ENCODE measurements at places on chromosomes 7 and 10. TPM values are rescaled to one million over a fixed set of nuclear protein-coding genes. Genes with fewer than 3 reads are reported as not detected.

AGR2 gene
- not detected for total RNA-seq

GRCh38 chr10:49010295-49010694 lies 70.7 kb upstream of the LRRC18 start:
- DNase-seq, result no peak

DNA sequence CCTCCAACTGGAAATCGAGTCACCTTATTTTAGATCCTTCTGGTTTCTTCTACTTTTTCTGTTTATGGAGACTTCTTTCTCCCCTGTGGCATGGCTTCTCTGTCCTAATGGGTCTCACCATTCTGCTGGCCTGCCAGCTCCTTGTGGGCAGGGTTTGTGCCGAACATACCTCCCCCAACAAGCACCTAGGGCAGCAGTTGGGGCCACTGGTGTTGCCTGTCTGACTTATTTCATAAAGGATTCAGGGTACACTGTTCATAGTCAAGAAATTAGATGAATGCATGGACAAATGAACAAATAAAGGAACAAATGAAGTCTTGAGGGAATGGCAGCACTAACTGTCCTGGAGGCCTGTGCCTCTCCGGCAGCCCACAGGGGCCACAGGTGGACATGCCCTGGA lies 55.6 kb upstream of the DOCK1 start:
- DNase-seq, result no peak

- no peak for DNase-seq
Observed at GRCh38 chr10:125152450-125153368, 7.7 kb downstream of the CTBP2 start.

GRCh38 chr7:95595746-95596197 lies 544 bp downstream of the PDK4 start:
- no peak for DNase-seq

GRCh38 chr10:73817826-73818225 lies 6.4 kb upstream of the NDST2 start:
- DNase-seq, result no peak

SPDYE16 gene
- 0.28 TPM for total RNA-seq

NPC1L1 gene
- total RNA-seq, result 0.23 TPM

DNA sequence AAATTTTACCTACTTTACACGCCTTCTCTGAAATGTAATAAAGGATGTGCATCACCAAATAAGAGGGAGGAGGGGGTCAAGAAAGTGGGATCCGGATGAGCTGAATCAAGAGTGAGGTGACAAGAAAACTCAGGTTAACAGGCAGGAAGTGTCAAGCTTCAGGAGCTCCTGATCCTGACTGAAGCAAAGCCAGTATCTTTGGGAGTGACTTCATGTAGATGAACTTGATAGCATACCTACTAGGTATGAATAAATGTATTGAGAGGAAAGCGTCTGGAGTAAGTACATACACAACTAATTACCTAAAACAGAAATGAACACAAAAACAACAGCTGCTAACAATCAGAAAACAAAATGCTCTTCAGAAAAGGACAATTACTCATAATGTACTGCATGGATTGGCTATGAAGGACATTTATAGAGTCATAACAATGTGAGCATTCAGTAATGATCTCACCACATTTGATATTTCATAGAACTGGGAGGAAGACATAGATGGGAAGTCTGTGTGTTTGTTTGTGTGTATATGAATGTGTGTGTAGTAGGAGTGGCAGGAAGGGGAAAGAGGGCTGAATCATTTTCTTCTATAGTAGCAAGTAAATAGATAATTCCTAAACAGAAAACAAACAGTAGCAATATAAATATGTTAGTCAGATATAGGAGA lies 29.4 kb downstream of the PRKG1 start:
- no peak for DNase-seq

- no peak for DNase-seq
Observed at GRCh38 chr10:116178086-116178605, 94.9 kb downstream of the GFRA1 start.

CYP26C1 gene
- total RNA-seq, result not detected

UMAD1 gene
- total RNA-seq, result 12.3 TPM

DNA sequence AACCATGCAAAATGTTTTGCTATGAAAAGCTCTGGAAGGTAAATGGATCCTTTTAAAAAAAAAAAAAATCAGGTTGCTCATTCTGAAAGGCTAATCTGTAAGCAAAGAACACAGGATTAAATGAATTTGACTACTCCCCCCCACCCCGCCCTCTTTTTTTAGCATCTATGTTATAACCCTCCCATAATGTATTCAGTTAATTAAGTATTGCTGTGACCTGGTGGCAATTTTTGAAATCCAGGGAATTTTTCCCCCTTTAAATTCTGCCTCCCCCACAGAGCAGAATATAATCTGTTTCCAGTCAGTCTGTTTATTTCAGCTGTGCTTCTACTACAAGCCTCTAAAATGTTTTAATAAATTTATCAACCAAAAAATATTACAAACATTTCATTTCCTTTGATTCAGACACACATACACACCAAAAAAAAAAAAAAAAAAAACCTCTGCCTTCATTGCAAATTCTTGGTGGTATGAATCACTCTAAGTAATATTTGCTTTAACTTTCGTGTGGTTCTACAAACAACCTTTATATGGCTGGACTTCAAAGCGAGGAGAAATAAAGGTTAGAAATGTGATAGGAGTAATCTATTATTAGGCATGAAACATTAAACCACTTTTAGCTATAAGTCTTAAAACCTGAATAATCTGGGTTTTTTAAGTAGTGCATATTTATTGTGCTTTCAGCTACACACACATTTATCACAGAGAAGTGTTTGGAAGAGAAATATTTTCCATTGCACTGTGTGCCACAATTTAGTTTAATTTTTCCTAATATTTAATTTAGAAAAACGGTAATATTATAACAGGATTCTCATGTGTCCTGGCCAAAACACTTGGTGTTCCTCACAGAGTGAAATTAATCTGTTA lies 64.4 kb upstream of the ARID5B start:
- DNase-seq, result no peak

DNA sequence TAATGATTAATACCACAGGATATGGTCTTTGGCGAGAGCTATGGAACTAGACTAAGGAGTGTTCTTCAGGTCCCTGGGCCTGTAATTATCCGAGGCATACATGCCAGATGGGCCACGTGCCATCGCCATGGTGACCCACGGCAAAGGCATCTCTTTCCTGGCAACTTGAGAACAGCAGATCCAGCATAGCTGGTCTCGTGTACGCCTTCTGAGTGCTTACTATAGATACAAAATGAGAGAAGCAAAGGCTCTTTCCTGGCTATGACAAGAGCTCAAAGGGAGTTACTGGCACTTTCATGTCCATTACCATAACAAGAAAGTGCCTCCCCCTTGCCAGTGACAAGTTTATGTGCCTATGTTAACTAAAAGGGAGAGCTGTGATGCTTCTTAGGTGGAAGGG lies 26.0 kb upstream of the GLI3 start:
- peak; percentile 82 for DNase-seq

DNA sequence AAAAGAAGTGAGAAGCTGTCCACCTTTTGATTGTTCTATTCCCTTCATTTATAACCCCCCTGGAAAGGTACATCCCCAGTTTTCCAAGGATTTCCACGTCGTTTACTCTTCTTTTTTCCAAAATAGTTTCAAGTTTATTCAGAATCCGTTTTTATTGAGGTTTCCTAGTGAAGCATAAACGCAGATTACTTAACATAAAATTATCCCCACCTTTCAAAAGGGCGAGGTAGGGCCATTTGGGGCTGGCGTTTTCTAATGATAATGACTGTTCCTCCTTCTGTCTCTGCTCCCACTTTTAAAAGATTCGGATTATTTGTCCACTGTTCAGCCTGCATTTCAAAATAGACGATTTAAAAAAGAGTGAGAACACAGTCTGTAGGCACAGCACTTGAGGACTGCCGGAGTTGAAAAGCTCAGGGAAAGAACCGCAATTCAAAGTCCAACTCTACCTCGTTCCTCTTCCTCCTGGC lies 165.2 kb upstream of the PPP1R3A start:
- no peak for DNase-seq

DNA sequence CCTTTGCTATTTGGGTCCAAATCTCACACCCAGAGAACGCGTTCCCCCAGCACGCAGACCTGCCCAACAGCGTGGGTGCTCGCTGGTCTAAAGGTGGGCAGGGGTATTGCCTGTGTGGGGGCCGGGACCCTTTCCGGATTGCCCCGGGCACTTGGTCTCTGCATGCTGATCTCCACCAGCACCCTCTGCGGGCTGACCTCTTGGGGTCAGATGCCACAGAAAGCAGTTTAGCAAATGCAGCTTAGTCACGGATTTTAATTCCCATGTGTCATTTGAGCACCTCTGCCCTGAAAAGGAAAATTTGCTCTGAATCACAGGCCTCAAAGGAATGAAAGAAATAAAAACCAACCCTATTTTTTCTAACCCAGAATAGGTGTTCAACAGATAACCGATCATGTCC lies 46.7 kb downstream of the PKD1L1 start:
- no peak for DNase-seq

ASB10 gene
- not detected for total RNA-seq

HMX2 gene
- total RNA-seq, result not detected

UNC5B gene
- 8.4 TPM for total RNA-seq

DNA sequence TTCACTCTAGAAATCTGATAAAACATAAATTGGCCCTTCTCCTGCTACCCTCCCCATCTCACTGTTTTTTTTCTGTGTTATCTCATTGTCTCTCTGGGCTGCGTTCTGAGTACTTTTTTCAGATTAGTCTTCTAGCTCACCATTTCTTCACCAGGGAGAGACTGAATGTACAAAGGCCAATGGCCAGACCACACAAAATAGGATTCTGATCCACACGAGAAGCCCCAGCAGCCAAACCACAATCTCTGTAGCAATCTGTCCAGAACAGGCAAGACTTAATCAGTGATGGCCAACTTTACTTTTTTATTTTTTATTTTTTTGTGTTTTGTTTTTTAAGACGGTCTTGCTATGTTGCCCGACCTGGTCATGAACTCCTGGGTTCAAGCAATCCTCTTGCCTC lies 55.9 kb upstream of the PAPSS2 start:
- no peak for DNase-seq

DNA sequence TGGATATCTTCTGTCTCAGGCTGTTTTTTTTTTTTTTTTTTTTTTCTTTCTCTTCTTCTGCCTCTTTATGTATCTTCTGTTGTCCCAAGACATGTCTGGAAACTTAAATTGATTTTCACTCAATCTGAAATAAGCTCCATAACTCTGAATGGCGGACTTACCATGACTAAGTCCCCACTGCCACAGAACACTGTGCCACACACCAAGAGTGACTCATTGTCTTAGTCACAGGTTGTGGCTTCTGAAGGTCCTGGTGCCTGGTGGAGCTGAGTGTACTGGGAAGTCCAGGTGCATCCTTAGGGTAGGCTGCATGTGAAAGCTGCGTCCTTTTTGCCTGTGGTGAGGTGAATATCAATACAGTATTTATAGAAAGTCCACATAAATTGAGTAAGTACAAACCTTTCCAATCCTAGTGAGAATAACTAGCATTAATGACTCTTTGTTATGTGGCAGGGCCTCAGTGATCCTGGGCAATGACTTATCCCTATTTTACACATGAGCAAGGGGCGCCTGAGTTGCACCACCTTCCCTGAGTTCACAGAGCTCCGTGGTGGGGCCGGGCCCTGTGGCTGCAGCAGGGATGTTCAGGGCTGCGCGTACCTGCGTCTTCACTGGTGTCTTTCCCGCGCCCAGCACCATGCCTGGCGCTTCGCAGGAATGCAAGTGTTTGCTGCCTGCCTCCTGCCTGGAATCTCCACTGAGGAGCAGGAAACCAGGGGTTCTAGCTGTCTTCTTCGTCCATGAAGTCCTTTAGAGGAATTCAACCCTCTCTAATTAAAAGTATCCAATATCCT lies 4.3 kb downstream of the PFKP start:
- DNase-seq, result no peak

GRCh38 chr10:14698111-14698828 lies 76.4 kb downstream of the FAM107B start:
- no peak for DNase-seq

HERPUD2 gene
- total RNA-seq, result 22.4 TPM

RPEL1 gene
- total RNA-seq, result not detected

DTX2 gene
- 24.6 TPM for total RNA-seq

GRCh38 chr7:66542528-66543269 lies 86.0 kb upstream of the KCTD7 start:
- no peak for DNase-seq

DNA sequence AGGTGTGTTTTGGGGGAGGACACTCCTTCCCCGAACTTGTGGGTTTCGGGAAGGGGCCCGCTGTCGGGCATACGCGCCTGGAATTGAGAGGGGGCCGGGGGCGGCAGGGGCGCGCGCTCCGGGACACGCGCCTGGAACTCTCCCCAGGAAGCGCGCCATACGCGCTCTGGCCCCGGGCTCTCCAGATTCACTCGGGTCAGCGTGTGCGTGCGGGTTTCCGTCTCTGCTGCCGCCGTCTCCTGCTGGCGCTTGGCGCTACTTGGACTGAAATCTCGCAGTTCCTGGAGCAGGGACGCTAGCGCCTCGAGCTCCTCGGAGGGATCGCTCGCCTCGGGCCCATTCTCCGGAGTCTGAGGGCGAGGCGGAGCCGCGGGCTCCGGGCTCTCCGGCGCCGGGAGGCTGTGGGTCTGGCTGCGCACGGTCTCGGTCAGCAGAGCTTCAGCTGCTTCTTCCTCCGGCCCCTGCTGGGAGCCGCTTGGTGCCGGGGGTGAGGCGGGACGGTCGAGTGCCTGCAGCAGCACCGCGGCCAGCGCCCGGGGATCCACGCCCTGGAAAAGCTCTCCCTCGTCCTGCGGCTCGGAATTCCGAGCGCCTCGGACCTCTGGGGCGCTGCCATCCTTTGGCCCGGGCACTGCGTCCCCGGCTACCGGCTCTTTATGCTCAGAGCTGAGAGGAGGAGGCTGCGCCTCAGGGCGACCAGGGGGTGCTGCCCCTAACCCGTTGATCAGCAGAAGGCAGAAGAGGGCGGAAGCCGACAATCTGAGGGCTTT lies 1.1 kb downstream of the VGF start:
- DNase-seq, result no peak

DNA sequence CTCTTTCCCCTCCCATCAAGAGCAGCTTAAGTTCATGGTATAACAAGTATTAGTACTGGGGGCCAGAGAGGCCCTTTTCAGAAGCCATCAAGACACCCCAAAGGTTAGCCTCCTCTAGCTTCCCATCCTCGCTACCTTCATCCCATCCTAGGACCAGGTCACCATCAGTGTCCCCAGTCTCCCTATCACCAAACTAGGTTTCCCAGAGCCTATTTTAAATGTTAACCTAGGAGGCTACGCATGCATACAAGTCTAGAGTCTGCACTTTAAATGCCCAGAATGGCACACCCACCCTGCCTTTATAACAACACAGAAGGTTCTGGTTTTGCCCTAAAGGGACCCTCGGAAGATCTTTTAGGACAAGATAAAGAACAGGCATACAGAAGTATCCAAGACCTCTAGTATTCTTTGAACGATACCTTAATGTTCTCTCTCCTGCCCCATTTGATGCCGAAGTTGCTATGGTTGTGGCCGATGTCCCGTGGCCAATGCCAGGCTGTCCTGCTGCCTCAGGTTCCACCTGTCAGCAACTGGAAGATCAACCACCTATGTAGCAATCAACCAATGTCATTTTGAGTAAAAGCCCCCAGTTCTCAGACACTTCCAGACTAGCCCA lies 2.2 kb downstream of the GPRIN2 start:
- no peak for DNase-seq

DNA sequence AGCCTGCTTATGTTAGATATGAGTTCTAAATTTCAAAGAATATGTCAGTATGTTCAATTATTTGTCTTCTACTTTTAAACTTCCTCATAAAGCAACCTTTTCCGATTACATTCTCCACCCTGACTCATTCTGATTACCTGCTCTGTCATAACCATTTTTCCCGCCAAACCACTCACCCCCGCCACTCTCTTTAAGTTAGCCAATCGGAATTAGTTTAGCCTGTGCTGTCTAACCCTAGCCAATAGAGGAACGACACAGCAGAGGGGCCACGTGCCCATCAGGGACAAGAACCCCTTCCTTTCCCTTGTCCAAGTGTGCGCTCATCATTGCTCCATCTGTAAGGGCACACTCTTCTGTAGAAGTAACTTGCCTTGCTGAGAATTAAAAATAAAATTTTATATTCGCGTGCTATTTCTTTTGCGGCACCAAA lies 91.4 kb downstream of the CCDC71L start:
- no peak for DNase-seq

Data from posterior vena cava (tissue), 2 donors.